ENCODE measurements at places on chromosomes 6 and 20.
A peak's percentile ranks its signal among the peaks of the same experiment; 100 is the strongest.

- DNase-seq: no peak
These were observed 192.3 kb downstream of the GJA1 start for GRCh38 chr6:121627761-121628160.

- no peak for DNase-seq
These were observed 135.3 kb downstream of the THBS2 start for GRCh38 chr6:169118346-169118830.

GRCh38 chr20:40238511-40238910 lies 450.5 kb downstream of the MAFB start:
- DNase-seq: no peak

GRCh38 chr6:126781582-126781981 lies 336.9 kb upstream of the RSPO3 start:
- DNase-seq: no peak

- DNase-seq: no peak
These were observed 46.4 kb downstream of the CNR1 start for GRCh38 chr6:88119769-88120168.

- peak; percentile 6 for DNase-seq
These were observed 163.7 kb downstream of the DTNBP1 start for GRCh38 chr6:15499125-15499524.

Measured in natural killer cell (primary cell).